ENCODE measurements at places on chromosomes 2 and 18. TPM values are rescaled to one million over a fixed set of nuclear protein-coding genes. Genes with fewer than 3 reads are reported as not detected.

DNA sequence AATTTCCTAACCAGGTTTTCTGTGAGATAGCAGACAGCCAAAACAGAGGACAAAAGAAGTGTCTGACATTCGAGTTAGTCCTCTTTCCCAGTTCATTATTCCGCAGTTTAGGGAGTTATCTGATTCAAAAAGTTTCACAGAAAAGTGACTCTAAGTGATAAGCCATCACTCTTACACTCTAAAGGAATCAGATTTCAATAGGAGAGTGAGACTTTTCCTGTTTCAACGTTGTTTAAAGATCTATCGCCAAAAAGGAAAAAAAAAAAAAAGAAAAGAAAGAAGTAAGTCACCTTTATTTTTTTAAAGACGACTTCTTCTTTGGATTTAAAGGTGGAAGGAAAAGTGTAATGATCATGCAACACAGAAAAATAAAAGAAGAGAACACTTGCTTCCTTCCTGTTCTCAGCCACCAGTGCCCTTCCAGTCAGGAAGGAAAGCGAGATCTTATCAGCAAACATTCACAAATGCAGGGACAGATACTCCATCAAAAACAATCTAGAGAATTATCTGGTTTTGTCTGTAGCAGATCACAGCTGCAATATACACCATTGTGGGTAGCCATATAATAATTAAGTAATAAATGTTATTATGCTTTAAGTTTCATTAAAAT, 49.8 kb downstream of the TFPI start:
- H3K36me3 ChIP-seq = no peaks in the 10 kb centered on the region
- H3K27me3 ChIP-seq = no peaks in the 10 kb centered on the region
- H3K4me3 ChIP-seq = no peak overlapping the region
- H3K27ac ChIP-seq = no peak overlapping the region
- no peak for DNase-seq
- no peaks in the 10 kb centered on the region for H3K4me1 ChIP-seq

The SP140 gene
- total RNA-seq = 0.47 TPM

DNA sequence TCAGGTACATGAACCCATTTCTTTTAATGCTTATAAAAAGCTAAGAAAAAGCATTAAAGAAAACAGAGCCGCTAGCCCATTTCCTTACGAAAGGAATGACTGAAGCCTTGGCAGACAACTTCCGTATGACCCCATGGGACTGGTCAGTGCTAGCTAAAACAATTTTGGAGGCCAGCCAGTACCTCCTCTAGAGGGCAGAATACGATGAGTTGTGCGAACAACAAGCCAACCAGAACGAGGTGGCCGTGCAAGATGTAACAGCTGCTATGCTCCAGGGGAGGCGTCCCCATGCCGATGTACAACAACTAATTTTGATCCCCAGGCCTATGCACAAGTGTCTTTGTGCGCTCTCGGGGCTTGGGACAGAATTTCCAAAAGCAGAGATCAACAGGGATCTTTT, 16.7 kb downstream of the MAP3K2 start:
- H3K4me1 ChIP-seq = no peaks in the 10 kb centered on the region
- peak; percentile 43 for DNase-seq
- no peaks in the 10 kb centered on the region for H3K27me3 ChIP-seq
- no peaks in the 10 kb centered on the region for H3K36me3 ChIP-seq
- peak overlapping the region; percentile 22 for H3K4me3 ChIP-seq
- H3K27ac ChIP-seq = peak overlapping the region; percentile 25

DNA sequence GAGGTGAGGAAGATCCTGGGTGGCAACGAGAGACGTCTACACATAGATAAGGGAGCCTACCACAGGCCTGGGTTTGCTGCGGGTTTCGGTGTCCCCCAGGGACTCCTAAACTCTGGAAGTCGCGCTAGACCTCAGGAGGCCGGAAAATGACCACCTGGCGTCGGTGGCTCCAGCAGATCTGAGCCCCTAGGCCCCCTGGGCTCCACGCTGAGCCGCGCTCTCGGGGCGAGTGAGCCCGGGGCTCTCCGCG, 987 bp upstream of the DLX1 start:
- H3K27me3 ChIP-seq = peaks cover 97% of the 10 kb centered on the region
- peak overlapping the region; percentile 51 for H3K4me3 ChIP-seq
- no peaks in the 10 kb centered on the region for H3K36me3 ChIP-seq
- peaks cover 44% of the 10 kb centered on the region for H3K4me1 ChIP-seq

The REG1B gene
- not detected for total RNA-seq

The SNTG2 gene
- total RNA-seq = 1.5 TPM

GRCh38 chr2:233059547-233059796, 670 bp upstream of the INPP5D start:
- H3K27me3 ChIP-seq = no peaks in the 10 kb centered on the region
- peak overlapping the region; percentile 71 for H3K4me3 ChIP-seq
- DNase-seq = no peak

- H3K4me3 ChIP-seq = no peak overlapping the region
- no peaks in the 10 kb centered on the region for H3K27me3 ChIP-seq
- no peak overlapping the region for H3K27ac ChIP-seq
- H3K36me3 ChIP-seq = no peaks in the 10 kb centered on the region
- H3K4me1 ChIP-seq = no peaks in the 10 kb centered on the region
Observed at GRCh38 chr18:3380384-3380961, 69.5 kb upstream of the TGIF1 start.

The RGPD5 gene
- 16.2 TPM for total RNA-seq

- H3K4me1 ChIP-seq = peaks cover 9% of the 10 kb centered on the region
- no peaks in the 10 kb centered on the region for H3K27me3 ChIP-seq
- H3K27ac ChIP-seq = peak overlapping the region; percentile 83
- no peak overlapping the region for H3K4me3 ChIP-seq
- DNase-seq = peak; percentile 52
Observed at GRCh38 chr2:237190966-237191713, 105.5 kb downstream of the COPS8 start.

DNA sequence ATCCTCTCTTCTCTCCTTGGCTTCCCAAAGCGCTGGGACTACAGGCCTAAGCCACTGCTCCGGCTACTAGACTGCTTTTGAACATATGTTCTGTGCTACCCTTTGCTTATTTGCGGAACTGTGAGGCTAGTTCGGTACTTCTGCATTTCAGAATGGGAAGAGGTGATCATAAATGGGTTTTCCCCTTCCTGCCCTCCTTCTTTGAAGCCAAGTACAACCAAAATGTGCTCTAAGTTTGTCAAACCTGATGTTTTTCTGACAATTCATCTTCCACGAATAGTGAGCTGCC, 1.7 kb upstream of the ESCO1 start:
- H3K36me3 ChIP-seq = no peaks in the 10 kb centered on the region
- no peaks in the 10 kb centered on the region for H3K27me3 ChIP-seq
- peak overlapping the region; percentile 64 for H3K27ac ChIP-seq
- H3K4me3 ChIP-seq = no peak overlapping the region
- peaks cover 14% of the 10 kb centered on the region for H3K4me1 ChIP-seq
- no peak for DNase-seq

The CAPG gene
- 3.5 TPM for total RNA-seq

DNA sequence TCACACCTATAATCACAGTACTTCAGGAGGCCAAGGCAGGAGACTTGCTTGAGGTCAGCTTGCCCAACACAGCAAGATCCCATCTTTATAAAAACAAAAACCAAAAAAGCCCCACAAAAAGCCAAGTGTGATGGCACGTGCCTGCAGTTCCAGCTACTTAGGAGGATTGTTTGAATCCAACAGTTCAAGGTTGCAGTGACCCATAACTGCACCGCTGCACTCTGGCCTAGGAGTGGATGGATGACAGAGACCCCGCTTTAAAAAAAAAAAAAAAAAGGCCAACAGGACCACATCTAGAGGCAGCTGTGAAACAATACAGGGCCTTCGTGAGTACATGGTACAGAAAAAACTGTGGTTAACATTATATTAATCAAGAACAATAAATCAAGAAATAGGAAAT, 56.2 kb downstream of the PRPF40A start:
- H3K4me3 ChIP-seq = no peak overlapping the region
- H3K27me3 ChIP-seq = no peaks in the 10 kb centered on the region
- no peaks in the 10 kb centered on the region for H3K4me1 ChIP-seq
- H3K36me3 ChIP-seq = peaks cover 100% of the 10 kb centered on the region
- H3K27ac ChIP-seq = no peak overlapping the region

GRCh38 chr2:224156436-224156835, 117.3 kb upstream of the SERPINE2 start:
- H3K27ac ChIP-seq = no peak overlapping the region
- no peak overlapping the region for H3K4me3 ChIP-seq
- no peaks in the 10 kb centered on the region for H3K4me1 ChIP-seq
- H3K27me3 ChIP-seq = no peaks in the 10 kb centered on the region
- H3K36me3 ChIP-seq = no peaks in the 10 kb centered on the region
- no peak for DNase-seq

DNA sequence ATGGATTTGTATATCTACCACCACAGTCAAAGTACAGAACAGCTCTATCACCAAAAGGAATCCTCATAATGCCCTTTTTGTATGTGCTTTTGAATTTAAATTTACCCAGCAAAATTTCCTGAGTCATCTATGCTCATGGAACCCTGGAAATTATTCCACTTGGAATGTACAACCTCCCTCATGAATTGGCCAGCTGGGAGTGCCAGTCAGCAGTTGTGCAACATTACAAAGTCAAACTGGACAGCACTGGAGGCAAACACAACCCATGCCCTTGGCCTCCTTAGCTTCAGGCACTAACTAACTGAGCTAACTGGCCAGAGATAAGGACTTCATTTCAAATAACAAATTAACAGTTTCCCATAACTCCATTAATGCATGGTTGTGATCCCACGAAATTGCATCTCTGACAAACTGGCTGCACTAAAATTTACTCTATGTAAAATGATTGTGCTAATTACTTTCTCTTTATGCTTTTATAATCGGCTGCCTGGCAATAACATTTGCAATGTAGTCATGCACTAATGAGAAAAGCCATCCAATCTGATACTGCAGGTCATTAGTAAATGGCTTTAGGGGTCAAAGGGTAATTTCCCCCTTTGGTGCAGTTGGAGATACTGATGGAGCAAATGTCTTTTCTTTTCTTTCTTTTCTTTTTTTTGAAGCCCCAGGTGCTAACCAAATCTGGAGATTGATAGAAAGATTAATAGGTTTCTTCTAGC, 270.5 kb downstream of the ACTR3 start:
- no peak overlapping the region for H3K27ac ChIP-seq
- no peaks in the 10 kb centered on the region for H3K36me3 ChIP-seq
- H3K4me3 ChIP-seq = no peak overlapping the region
- DNase-seq = no peak

- H3K27ac ChIP-seq = no peak overlapping the region
- H3K4me1 ChIP-seq = peaks cover 3% of the 10 kb centered on the region
- H3K4me3 ChIP-seq = no peak overlapping the region
- no peaks in the 10 kb centered on the region for H3K27me3 ChIP-seq
- no peaks in the 10 kb centered on the region for H3K36me3 ChIP-seq
Observed at GRCh38 chr2:64757126-64757525, 103.4 kb upstream of the SERTAD2 start.

DNA sequence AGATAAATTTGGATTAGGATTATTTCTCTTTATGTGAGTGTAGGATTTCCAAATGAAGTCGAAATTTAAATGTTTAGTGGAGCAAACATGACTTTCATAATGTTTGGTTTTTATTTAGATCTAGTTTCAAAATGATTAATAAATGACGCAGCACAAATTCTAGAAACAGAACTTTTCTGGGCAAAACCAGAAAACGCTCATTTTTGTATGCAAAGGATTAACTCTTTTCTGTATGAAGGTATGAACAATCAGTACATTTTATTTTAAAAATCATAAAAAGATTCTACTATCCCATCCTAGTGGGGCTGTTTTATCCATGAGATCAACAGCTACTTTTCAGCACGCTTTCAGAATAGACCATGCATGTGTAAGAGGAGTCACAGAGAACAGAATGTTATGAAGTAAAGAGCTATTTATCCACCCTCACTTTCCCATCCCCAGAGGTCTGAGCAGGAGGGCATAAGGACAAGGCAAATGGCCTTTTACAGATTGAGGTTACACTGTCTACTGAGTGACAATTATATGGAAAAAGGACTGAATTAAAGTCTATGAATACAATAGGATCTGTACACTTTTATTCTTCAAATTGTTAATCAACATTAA, 270.8 kb downstream of the ZEB2 start:
- DNase-seq = no peak
- no peak overlapping the region for H3K4me3 ChIP-seq
- no peak overlapping the region for H3K27ac ChIP-seq
- H3K27me3 ChIP-seq = no peaks in the 10 kb centered on the region
- H3K36me3 ChIP-seq = no peaks in the 10 kb centered on the region

The FEV gene
- not detected for total RNA-seq

DNA sequence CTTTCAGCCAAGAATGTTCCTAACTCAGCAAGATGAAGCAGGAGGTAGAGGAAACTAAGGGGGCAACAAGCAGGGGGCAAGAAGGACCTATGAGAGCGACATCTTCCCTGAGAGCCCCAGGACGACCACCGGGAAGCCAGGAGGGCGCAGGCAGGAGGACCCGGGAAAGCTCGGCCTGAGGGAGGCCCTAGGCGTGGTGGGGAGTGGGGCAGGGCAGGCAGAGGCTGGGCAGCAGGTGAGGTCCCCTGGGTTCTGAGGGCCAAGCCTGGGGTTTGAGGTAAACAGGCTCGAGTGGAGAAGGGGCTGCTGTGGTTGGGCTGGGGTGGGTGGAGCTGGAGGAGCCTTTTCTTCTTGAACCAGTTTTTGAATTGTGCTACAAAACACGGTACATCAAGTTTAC, 1.3 kb upstream of the ALPI start:
- peaks cover 16% of the 10 kb centered on the region for H3K27me3 ChIP-seq
- no peak overlapping the region for H3K27ac ChIP-seq
- DNase-seq = no peak

- H3K36me3 ChIP-seq = no peaks in the 10 kb centered on the region
- H3K27ac ChIP-seq = no peak overlapping the region
- no peaks in the 10 kb centered on the region for H3K27me3 ChIP-seq
- peak; percentile 62 for DNase-seq
- H3K4me1 ChIP-seq = no peaks in the 10 kb centered on the region
Observed at GRCh38 chr2:26901326-26902183, 53.6 kb downstream of the DPYSL5 start.

GRCh38 chr2:198930170-198930569, 527.6 kb downstream of the SATB2 start:
- no peak for DNase-seq
- no peaks in the 10 kb centered on the region for H3K36me3 ChIP-seq
- H3K4me3 ChIP-seq = no peak overlapping the region
- no peaks in the 10 kb centered on the region for H3K27me3 ChIP-seq

DNA sequence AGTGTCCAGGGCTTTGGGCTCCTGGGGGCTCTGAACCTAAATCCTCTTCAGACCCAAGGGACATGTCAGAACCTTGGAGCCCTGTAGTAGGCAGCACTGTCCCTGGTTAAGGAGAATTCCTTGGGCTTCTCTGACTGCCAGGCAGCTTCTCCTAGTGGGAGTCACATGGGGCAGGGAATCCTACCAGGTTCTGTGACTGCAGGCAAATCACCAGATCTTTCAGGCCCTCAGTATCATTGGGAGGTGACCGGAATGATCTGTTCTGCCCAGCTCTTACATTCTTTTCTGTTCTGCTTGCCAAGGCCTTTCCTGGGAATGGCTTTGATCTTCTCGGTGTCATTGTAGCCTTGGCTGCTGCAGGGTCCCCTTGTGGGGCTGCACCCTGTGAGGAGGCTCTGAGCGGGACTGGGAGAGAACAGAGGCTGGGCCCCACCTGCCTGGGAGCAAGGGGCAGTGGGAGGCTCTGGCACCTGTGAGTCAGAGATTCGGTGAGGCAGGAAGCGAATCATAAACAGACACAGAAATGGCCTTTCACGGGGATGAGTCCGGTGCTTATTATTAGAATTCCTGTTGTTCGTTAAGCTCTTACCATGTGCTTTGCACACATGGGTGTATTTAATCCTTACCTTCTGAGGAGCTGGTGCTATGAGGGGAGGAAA, 14.1 kb downstream of the CEP68 start:
- DNase-seq = no peak
- H3K4me1 ChIP-seq = peaks cover 82% of the 10 kb centered on the region
- H3K27me3 ChIP-seq = no peaks in the 10 kb centered on the region
- H3K4me3 ChIP-seq = no peak overlapping the region
- H3K36me3 ChIP-seq = no peaks in the 10 kb centered on the region
- H3K27ac ChIP-seq = peak overlapping the region; percentile 41

GRCh38 chr2:108629417-108629816, 89.9 kb upstream of the RANBP2 start:
- H3K36me3 ChIP-seq = no peaks in the 10 kb centered on the region
